Stimulated activated CD4-positive, alpha-beta T cell treated with anti-CD3 and anti-CD28 coated beads, Interleukin-12 subunit alpha, Interleukin-12 subunit beta, amount 100 ng/mL, for 4 hours (primary cell): ENCODE measurements at places on chromosomes 16 and 17.
A peak's percentile ranks its signal among the peaks of the same experiment; 100 is the strongest.

- no peak for DNase-seq
These were observed 233.2 kb downstream of the PMP22 start for GRCh38 chr17:15031975-15032374.

DNA sequence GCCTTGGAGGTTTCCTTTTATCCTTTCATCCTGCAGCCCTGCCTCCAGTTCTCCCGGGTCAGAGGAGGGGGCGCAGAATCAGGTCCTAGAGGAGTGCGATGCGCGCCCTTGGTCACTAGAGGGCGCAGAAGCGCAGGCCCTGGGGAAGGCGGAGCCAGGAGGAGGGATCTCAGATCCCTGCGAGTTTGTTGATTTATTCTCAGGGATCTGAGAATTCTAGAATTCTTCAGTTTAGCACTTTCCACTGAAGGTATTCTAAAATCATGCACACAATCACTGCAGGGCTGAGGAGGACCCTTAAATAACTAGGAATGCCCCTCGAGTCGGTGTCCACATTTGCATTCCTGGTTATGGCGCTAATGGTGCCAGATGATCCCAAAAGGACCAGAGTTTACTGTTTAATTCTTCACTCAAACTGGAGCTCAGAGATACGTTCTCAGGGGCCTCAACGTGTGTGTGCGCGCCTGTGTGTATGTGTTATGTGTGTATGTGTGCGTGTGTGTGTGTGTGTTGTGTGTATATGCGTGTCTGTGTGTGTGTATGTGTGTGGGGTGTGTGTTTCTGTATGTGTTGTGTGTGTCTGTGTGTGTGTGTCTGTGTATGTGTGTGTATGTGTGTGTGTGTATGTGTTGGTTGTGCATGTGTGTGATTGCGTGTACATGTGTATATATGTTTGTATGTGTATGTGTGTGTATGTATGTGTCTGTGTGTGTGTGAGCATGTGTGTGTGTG, 6.9 kb upstream of the ELAC2 start:
- peak; percentile 58 for DNase-seq

- no peak for DNase-seq
These were observed 21.0 kb downstream of the PHB1 start for GRCh38 chr17:49393491-49394255.

GRCh38 chr16:4944333-4945281, 7.7 kb upstream of the PPL start:
- DNase-seq: no peak

DNA sequence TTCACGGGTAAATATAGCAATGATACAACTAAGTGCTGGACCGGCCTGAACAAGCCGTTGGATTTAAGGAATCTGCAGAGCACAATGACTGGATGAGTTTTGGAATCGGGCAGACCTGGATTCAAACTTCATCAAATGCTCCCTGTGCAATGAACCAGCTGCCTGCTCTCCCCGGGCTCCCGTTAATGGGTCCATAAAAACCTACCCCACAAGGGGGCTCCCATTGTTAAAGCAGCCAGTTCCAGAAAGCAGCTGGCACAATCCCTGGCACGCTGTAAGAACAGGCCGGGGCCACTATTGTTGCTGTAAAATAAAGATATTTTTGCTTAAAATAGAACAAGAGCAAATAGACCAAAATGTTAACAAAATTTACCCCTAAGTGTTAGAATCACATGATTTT, 131.9 kb downstream of the C16orf95 start:
- DNase-seq: no peak

- DNase-seq: no peak
These were observed 7.3 kb downstream of the PIEZO1 start for GRCh38 chr16:88777471-88778270.

DNA sequence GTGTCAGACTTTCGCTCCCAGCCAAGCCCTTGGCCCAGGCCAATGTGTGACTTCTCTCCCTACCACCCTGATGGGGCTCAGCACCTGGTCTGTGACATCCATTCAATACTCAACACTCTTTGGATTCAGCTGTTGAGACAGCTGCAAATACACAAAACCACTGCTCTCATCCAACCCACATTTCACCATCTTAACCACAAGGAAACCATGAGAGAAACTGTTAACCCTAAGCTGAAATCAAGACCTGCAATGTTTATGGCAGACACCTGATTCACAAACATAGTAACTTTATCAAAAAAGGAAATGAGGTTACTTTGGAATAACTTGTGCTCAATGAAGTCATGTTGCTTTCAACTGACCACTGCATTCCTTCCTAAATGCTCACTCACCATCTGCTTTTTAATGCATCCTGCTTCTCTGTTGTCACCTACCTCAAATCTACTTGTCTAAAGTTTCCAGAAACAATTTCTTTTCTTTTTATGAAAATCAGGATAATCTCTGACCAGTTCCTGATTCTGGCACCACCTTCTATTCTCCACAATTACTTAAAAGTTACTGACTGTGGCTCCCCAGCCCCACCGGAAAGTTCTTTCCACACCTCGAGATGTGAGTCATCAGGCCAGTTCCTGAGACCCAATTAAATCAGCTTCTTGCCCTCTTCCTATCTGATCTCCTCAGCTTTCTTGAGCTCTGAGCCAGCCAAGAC, 88.2 kb downstream of the NOG start:
- no peak for DNase-seq

GRCh38 chr17:47801176-47801765, 20.3 kb downstream of the OSBPL7 start:
- DNase-seq: no peak

- DNase-seq: no peak
These were observed 10.4 kb downstream of the ERAL1 start for GRCh38 chr17:28864991-28865849.

GRCh38 chr17:79628861-79629547, 18.2 kb upstream of the RBFOX3 start:
- DNase-seq: no peak

GRCh38 chr16:90018652-90019542, at the start of gene DBNDD1:
DBNDD1 (minus strand) TSS chr16:90019456; CDS start chr16:90019341, 115 bp downstream.
- no peak for DNase-seq

- DNase-seq: no peak
These were observed 1.1 kb downstream of the ZFHX3 start for GRCh38 chr16:73046849-73047214.

GRCh38 chr17:75976175-75976848, 2.7 kb downstream of the ACOX1 start:
- no peak for DNase-seq

DNA sequence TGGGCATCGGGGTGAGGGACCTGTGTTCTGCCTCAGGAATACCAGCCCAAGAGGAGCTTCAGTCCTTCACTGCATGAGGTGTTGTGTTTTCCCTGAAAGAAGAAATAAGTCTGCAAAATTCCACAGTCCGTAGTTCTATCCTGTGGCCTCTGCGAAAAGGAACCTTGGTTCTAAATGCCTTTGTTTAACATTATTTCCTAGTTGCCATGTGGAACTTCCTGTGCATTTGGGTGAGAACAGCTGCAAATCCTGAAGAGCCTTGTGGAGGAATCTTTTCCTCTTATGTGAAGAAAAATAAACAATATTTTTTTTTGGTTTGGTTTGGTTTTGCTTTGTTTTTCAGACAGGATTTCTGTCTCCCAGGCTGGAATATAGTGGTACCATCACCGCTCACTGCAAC, 9.8 kb downstream of the PSKH1 start:
- DNase-seq: no peak

GRCh38 chr17:30095507-30096244, 20.9 kb upstream of the NSRP1 start:
- no peak for DNase-seq

DNA sequence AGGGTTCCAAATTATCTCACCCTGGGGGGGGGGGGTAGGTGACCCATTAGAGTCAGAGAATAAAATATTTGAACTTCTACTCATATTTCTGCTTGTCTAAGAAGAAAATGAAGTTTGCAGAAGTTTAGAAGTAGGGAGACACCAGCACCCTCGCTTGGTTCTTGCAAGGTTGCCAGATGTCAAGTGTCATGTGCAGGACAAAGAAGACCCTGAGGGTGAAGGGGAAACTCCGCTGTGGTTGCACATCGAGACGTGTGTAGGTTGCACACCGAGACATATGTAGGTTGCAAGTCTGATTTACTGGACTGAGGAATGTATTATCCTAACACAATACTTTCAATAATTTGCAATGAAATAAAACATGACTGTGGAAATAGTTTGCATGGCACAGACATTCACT, 42.4 kb upstream of the IRF8 start:
- DNase-seq: no peak

DNA sequence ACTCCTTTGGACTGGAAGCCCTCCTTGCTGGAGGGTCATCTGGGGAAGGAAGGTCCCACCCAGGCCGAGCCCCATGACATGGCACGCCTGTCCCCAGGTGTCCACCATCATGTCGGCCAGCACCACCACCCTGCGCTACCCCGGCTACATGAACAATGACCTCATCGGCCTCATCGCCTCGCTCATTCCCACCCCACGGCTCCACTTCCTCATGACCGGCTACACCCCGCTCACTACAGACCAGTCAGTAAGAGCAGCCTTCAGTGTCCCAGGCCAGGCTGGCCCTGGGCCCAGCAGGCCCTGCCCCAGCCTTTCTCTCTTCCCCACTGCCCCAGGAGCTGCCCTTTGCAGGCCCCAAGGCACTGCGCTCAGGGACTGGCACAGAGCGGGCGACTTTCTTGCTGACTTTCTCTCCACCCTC, 6.5 kb downstream of the TUBG2 start:
- no peak for DNase-seq

DNA sequence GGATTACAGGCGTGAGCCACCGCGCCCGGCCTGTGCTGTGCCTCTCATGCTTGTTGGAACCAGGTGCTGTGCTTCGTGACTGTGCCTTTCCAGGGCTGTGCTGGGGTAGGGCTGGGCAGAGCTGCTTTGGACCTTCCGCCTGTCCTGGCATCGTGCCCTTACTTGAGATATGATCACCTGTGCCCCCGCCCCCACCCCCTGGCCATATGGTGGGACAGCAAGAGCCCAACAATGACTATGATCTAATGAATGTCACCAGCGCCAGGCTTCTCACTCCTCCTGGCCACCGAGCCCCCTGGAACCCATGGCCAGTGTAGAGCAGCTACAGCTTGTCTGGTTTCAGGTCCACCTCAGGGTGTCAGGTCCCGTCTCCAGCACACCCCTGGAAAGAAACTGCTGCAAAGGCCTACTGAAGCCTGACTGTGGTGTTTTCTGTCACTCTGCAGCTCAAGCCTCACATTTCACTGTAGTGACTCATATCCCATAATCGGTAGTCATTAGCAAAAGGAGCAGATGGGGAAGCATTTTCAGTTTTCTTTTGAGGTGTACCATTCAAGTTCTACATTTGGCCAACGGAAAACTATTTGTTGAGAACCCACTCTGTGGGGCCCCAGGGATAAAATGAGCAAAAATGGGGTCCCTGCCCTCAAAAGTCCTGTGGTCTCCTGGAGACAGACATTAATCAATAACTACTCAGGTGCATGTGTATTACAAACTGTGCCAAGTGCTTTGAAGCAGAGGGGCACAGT, 22.1 kb downstream of the FCSK start:
- DNase-seq: peak; percentile 18

GRCh38 chr17:35847633-35848373, 20.9 kb downstream of the HEATR9 start:
- no peak for DNase-seq

DNA sequence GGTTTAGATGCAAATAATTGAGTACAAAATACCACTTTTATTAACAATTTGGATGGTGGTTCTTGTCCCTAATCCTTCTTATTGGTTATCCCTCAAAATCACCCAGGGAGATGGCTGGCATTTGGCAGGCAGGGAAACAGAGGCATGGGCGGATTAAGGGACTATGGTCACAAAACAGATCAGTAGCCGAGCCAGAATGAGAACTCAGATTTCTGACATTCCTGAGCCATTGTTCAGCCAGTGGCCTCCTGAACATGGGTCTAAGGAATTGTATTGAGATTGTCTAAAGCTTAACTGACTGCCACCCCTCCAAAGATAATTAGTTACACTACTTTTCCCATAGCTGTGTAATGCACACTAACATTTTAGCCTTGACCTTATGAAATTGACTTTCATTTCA, 88.4 kb downstream of the CHD9NB start:
- DNase-seq: no peak

- peak; percentile 83 for DNase-seq
These were observed at the start of gene SLC12A4 for GRCh38 chr16:67968400-67969253. SLC12A4 (minus strand) TSS chr16:67968637; CDS start chr16:67968553, 84 bp downstream.

DNA sequence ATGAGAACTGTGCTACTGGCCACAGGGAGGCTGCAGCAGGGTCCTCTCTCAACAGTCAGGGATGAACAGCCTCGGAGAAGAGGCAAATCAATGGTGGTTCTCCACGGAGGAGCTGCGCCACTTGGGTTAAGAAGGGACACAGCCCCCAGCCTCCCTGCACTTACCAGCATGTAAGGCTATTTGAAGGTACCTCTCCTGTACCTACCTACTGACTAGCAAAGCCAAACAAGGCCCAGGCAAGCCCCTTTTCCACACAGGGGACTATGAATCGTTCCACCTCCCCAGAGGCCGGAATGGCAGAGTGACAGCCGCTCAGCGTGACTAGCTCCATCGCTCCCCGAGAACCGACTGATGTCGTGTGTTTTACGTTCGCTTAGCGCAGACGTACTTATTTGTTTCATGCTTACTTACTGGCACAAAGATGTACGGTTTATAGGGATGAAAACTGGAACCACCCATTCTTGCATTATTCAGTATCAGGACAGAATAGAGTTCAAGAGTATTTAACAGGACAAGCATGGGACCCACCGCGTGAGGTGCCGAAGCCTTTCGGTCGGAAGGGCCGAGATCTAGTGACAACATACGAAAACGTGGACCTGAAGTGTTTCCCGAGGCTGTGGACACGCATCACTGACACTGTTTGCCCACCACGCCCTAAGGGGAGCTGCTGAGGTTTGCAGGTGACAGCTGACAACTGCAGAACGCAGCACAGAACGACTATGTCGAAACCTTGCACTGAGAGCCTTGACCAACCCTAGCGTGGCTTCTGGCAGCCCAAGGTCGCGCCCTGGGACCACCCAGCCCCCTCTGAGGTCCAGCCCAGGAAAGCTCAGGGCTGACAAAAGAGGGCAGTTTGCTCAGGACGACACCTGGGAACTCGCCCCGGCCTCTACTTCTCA, 1.0 kb downstream of the TEPSIN start:
- DNase-seq: no peak

DNA sequence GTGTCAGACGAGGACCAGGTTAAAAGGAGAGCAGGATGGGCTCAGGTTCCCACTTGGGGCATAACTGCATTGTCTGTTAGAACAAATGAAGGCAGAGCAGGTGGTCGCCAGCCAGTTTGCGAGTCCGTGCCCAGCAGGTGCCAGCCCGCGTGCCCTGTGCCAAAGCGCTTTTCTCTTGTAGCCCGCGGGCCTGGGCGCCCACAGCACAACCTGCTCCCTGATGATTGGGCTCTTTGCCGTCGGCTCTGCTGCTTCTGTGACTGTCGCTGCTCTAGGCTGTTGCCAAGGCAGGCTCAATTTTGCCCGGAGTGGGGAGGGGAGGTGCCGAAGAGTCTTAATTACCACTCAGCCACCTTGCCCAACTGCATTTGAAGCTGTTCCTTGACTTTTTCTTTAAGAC, 21.1 kb downstream of the KNOP1 start:
- no peak for DNase-seq

GRCh38 chr17:32283745-32284201, 18.1 kb downstream of the RHBDL3 start:
- DNase-seq: no peak

DNA sequence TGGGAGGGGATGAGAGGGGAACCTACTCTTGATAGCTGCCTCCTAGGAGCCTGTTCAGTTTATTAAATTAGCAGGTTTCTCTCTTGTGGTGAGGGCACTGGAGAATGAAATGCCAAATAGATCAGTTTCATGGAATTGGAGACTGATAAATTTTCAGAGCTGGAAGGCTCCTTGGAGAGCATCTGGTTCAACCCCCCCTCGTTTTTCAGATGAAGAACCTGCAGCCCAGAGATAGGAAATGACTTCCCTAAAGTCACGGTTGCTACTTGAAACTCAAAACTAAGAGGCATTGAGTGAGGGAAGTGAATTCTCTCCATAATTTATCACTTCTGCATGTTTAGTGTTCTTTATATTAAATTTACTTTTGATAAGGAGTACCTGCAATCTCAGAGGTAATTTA, 366.0 kb upstream of the CCL2 start:
- DNase-seq: no peak
